ENCODE measurements at places on chromosomes 6 and 20.

DNA sequence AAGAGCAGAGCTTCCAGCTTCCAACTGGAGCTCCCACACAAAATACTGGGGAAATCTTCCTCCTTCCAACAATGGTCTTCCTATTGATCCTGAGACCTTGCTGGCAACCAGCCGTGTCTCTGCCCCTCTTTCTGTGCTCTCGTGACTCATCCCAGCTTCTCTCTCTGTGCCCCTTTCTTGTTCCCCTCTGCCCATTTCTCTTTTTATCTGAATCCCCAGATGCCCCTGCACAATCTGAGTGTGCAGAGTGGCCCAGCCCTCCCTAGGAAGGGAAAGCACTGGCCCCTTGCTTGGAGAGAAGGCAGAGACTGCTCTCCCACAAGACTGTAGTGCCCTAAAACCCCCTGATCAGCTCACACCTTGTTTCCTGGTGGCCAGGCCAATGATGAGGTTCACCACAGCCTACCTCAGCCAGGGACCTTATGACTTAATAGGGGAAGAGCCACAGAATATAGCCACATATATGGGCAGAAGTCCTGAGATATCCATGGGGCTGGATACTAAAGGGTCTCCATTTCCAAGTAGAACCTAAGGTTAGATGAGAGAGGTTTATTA is 23.1 kb upstream of the MAS1L start:
- DNase-seq = no peak

- DNase-seq = no peak
Observed at GRCh38 chr20:24535941-24536730, 66.7 kb downstream of the SYNDIG1 start.

- no peak for DNase-seq
Observed at GRCh38 chr6:13081189-13081563, 247.2 kb downstream of the TBC1D7 start.

DNA sequence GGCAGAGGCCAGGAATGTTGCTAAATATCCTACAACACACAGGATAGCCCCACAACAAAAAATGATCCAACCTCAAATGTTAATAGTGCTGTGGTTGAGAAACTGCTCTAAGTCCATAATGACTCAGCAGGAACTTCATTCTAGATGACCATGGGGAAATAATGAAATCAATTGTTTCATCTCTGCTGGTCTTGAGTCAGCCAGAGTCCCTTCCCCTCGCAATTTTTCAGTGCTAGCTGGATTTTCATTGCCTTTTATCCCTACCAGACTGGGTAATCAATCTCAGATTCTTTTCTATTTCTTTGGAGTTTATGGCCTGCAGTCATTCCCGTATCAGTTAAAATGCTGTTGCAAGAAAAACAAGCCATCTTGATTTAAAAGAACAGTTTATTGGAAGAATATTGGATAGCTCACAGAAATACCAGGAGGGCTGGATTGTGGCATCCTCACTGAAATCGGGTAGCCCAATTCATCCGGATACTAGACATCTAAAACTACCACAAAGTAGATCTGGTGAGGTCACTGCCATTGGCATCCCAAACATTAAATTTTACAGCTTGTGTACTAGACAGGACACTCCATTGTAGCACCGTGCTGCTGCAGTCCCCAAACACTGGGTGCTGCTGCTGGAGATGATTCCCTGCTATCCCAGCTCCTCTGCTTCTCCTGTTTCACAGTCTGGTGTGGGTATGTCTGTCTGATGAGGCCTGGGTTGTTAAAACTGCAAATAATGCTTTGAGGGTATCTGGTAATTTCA is 30.3 kb upstream of the POPDC3 start:
- DNase-seq = no peak

DNA sequence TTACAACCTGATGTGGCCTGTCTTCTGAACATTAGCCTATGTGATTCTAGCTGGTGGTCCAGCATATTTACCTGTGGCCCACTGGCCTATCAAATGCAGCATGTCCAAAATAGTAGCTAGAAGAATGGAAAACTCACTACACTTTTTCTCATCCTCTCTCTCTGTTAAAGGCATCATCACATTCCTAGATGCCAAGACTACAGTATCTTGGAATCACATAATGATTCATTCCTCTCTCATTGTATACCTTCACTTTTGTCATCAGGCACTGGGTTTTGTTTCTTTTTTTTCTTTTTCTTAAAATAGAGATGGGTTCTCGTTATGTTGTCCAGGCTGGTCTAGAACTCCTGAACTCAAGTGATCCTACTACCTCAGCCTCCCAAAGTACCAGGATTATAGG is 45.0 kb downstream of the FAM83B start:
- no peak for DNase-seq

DNA sequence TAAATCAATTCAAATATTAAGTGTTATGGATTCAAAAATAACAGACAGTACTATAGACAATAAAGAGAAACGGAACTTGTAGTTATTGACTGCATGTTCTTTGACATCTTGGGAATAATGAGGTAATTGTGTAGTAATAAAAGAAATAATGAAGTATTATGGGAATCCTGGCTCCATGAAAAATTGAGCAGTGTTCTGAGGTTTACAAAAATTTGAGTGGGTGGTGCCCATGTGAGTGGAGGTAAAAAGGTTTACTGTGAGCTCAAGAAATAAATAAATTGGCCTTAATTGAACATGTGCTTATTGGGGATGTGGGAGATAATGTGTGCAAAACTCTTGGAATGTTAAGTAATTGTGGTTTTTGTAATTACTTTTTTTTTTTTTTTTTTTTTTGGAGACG is 1013.7 kb upstream of the GJE1 start:
- no peak for DNase-seq

DNA sequence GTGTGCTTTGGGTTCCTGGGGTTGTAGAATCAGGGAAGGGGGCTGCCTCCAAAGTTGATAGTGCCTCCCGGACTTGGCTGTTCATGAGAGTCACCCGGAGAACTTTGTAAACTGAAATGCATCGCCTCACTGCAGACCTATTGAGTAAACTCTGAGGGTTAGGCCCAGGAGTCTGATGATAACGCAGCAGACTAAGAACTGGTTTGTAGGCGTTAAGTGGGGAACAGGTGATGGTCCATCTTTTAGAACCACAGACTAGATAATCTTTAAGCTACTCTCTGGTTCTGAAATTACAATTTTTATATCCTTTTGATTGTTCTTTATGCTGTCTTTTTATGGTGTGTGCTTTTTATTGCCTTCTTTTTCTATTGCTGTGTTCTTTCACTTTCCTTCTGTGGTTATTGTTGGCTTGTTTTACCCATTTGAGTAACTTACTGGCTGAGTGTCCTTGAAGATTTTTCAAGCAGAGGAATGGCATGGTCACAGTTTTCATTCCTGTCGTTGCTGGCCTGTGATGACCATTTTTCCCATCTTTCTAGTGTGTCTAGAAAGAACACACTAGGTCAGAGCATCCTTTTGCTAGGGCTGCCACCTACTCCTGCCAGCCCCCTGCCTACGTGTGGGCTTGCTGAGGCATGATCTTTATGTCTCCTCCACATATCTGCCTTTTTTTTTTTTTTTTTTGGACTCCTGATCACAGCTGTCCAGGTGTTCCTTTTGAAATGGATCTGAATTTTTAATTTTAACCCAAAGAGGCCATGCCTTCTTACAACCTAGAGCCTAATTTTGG is 30.9 kb downstream of the LRRC1 start:
- no peak for DNase-seq

- no peak for DNase-seq
Observed at GRCh38 chr20:63878899-63879663, 14.0 kb downstream of the TPD52L2 start.

- no peak for DNase-seq
Observed at GRCh38 chr20:46135856-46136633, 17.9 kb downstream of the CD40 start.

DNA sequence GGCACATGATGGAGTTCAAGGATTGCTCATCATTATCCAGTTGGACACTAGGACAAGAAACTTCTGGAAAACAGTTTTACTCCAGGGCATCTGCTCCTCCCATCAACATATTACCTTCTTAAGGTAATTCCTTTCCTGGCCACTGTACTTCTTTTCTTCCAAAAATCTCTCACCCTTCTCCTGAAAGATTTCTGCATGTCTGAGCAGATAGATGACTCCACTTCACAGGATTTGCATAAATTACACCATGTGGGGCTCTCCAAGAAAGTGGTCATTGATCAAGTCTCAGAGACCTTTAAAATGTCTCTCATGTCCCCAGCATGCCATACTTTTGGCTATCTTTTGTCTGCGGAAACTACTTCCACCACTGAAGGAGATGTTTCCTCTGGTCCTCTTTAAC is 103.2 kb upstream of the TNFAIP3 start:
- DNase-seq = no peak

DNA sequence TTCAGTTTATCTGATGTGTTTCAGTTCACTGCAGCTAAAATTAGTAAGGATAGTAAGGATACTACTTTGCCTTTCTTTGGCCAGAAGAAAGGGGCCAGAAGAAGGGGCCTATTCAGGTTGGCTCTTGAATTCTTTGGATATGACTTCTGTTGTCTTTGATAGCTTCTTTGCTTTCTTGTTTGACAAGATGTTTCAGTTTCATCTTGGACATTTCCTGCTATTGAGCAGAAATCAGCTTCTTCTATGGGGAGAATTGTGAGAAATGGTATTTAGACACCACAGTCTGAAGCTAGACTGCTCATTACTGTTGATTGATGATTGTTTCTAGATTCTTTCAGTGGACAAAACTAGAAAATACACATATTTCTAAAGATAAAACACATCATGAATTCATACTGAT is 23.2 kb downstream of the L3MBTL3 start:
- no peak for DNase-seq

GRCh38 chr6:130412556-130413290 is 46.9 kb downstream of the TMEM200A start:
- DNase-seq = no peak

GRCh38 chr6:36221674-36222073 is 25.1 kb downstream of the BRPF3 start:
- no peak for DNase-seq

GRCh38 chr6:108661430-108661829 is 100.7 kb downstream of the FOXO3 start:
- no peak for DNase-seq

Measured in smooth muscle cell of the brain vasculature (primary cell).